ENCODE measurements at places on chromosomes 2 and 18.

GRCh38 chr18:2982022-2982421 lies 30.9 kb downstream of the LPIN2 start:
- DNase-seq: no peak

- no peak for DNase-seq
Observed at GRCh38 chr18:48479531-48479930, 59.3 kb upstream of the CTIF start.

GRCh38 chr2:28129955-28130695 lies 239.6 kb downstream of the BABAM2 start:
- no peak for DNase-seq

- DNase-seq: peak; percentile 64
Observed at GRCh38 chr18:79524181-79525078, 128.7 kb downstream of the NFATC1 start.

DNA sequence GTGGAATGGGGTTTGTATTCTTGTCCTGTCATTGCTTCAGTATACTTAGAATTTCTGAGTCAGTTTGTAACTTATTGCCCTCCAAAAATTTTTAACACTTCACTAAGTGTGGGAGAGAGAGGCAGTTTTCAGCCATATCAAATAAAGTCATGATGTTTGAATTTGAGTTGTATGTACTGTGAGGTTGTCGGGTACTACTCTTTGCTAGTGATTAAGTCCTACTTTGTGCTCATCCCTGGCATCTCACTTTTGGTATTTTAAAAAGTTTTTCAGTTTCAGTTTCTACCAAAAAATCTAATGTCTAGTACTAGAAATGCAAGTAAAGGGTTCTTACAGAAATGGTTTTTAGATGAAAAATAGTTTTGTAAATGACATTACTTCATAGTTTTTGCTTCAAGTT lies 40.7 kb downstream of the EIF5B start:
- DNase-seq: no peak

GRCh38 chr2:56390644-56391043 lies 206.9 kb downstream of the CCDC85A start:
- no peak for DNase-seq

- no peak for DNase-seq
Observed at GRCh38 chr18:54607213-54608027, 16.4 kb downstream of the DYNAP start.

DNA sequence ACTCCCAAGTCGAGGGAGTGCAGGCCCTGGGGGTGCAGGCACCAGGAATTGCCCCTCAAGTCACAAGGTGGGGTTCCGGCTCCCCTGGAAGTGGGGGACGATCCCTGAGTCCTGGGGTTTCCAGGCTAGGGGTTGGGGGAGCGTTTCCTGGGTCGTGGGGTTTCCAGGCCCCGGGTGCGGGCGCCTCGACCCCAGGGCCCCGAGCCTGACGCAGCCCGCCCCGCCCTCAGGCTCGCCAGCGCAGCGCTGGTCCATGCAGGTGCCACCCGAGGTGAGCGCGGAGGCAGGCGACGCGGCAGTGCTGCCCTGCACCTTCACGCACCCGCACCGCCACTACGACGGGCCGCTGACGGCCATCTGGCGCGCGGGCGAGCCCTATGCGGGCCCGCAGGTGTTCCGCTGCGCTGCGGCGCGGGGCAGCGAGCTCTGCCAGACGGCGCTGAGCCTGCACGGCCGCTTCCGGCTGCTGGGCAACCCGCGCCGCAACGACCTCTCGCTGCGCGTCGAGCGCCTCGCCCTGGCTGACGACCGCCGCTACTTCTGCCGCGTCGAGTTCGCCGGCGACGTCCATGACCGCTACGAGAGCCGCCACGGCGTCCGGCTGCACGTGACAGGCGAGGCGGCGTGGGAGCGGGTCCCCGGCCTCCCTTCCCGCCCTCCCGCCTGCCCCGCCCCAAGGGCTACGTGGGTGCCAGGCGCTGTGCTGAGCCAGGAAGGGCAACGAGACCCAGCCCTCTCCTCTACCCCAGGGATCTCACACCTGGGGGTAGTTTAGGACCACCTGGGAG lies 12.0 kb downstream of the SIGLEC15 start:
- DNase-seq: peak; percentile 42

DNA sequence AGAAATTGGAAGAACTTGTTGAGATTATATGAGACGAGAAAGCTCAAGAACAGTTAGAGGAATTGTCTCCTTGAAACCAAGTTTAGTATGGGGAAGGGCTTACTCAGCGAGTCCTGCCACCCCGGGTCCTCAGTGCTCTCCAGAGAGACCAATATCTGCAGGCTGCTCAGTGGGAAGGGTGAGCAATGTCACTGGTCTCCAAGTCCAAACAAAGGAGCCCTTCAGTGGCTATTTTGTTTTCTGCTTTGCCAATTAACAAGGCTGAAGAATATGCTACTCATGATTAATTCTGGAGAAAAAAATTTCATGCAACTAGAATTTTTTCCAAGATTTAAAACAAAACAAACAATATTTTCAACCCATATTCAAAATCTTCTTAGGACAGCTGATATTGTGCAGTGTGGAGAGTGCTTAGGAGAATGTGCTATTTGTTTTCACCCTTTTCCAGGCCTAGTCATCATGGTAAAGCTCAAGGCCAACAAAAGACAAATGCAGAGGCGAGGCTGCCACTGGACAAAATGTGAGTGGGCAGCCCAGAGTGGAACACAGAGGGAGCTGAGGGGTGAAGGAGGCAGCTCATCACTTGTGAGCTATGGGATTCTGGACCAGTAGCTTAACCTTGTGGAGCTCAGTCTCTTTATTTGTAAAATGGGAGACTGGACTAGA lies 83.8 kb upstream of the TMEM17 start:
- no peak for DNase-seq

DNA sequence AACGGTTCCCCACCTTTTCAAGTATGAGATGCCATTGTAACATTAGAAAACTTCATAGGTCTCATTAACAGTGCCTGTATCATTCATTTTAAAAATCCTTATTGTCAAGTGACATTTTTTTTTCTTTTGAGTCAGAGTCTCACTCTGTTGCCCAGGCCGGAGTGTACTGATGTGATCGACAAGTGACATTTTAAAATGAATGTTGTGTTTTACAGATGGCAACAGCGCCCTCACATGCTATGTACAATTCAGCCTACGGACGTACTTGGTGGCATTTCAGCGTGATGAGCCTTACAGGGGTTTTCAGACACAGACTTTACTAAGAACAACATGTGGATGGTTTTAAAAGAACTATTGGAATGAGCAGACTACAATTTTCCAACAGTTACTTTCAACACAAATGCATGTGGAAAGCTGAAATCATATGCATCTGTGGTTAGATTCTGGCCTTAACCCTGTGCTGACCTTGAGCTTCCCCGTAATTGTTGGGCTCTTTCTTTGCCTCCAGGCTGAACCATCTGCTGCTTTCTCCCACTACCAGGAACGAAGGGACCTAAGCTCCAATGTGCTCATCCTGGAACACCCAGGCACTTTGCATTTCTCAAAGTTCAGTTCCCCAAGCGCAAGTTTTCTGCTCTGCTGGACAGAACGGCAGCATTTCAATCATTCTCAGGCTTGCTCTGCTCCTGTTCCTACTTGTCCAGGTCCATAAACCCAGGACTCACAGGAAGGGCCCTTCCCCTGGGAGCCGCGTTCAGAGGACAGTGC lies 119.9 kb upstream of the NDUFV2 start:
- no peak for DNase-seq

DNA sequence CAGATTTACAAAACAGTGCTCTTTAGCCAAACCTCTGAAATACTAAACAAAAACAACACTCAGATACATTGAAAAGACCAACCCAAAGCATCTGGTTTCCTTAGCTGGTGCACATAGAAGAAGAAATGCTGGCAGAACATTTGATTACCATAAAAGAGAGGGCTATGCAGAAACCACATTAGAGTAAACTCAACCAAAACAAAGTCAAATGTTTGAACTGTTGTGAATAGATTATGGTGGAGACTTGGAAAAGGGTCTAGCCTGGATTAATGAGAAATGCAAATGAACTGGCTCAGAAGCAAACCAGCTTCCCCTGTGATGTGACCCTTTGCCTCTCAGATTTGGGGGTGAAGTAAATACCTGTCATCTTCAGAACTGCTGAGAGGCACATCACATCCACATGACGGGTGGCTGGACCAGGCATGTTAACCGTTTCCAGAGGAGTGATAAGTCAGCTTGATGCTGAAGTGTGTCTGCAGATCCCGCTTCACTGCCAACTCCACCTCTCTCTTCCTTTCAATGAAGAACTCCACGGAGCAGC lies 153.0 kb downstream of the NRP2 start:
- no peak for DNase-seq

- DNase-seq: no peak
Observed at GRCh38 chr2:3464401-3465005, 54.8 kb downstream of the ADI1 start.

- DNase-seq: no peak
Observed at GRCh38 chr18:44801781-44802180, 121.1 kb downstream of the SETBP1 start.

- DNase-seq: no peak
Observed at GRCh38 chr2:100887039-100887578, 67.2 kb downstream of the NPAS2 start.

GRCh38 chr2:74843899-74844298 lies 10.0 kb downstream of the HK2 start:
- peak; percentile 20 for DNase-seq

DNA sequence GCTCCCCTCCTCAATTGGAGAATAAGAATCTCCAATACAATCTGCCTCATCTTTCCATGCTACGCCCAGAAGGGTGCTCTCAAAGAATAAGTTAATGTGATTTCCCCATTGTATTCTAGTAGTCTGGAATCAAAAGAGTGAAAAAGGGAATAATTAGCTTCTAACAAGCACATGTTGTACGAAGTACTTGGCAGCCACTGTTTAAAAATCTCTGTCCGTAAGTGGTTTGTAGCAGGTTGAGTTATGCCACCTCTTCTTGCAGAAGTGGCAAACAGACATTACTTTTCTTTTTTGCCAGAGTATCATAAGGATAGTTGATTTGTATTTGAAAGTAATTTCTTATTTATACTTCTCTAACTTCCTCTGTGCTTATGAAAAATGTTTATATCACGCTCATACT lies 184.7 kb downstream of the CD226 start:
- no peak for DNase-seq

DNA sequence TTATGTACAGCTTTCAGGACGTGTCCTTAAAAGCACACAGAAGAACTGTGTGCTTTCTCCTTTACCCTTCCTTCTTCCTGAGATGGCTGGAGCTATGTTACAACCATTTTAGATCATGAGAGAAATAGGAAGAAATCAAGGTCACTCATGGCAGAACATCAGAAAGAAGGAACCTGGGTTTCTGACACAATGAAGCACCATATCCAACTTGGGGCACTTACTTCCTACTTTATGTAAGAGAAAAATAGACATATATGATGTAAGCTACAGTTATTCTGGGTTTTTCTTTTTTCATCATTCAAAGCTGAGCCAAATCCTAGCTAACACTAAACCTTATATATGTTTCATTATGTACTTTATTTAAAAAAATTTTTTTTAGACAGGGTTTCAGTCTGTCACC lies 79.5 kb downstream of the FAM161A start:
- DNase-seq: no peak

DNA sequence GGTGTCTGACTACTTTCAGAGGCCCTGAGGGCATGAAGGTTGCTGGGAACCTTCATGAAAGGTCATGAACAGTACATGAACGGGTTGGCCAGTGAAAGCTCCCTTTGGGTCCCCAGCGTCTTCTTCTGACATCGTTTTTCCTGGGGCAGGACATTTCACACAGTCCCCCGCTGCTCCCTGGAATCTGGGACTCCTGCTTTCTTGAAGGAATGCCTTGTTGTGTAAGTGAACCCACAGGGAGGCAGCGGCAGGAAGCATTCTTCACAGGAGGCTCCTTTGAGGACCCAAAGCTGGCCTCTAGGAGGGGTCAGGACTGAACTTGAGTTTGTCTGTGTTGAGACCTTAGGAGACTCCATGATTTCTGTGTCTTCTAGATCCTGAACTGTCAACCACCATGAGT lies 144.3 kb downstream of the KCNE4 start:
- DNase-seq: no peak

DNA sequence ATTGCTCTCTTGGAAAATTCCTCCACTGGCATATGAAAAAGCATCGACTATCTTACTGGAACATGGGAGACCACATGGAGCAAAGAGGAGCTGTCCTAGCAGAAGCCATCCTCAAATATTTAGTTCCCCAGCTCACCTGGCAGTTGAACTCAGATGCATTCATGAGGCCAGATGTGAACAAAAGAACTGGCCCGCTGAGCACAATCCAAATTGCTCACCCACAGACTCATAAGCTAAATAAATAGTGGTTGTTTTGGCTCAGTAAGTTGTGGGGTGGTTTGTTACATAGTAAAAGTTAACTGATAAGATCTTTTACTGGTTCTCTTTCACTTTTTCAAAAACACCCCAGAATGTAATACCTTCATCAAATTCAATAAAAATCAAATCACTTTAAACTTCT lies 108.6 kb upstream of the CWC22 start:
- DNase-seq: no peak

- DNase-seq: no peak
Observed at GRCh38 chr2:46922606-46923005, 7.0 kb upstream of the MCFD2 start.

DNA sequence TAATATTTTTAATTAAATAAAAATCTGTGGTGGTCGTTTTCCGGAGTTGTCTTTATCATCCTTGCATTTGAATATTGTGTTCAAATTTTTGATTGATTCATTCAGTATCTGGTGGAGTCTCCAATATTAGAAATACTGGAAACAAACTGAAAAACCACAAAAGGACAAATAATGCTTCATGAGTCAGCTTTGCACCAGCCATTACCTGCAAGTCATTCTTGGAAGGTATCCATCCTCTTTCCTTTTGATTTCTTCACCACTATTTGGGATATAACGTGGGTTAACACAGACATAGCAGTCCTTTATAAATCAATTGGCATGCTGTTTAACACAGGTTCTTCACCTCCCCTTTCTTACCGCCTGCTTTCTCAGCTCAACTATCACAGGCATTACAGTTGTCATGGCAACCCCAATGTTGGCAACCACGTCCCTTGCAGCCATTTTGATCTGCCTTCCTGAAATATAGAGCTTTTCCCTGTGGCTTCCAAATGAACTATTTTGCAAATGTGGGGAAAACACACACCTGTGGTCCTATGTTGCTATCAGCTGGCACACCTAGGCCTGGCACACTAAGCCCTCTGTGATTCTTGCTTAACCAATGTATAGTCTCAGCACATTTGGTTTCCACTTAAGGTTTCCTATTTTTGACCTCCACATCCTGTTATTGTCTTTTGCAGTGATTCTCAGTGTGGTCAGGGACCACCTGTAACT lies 6.5 kb downstream of the CTLA4 start:
- no peak for DNase-seq

DNA sequence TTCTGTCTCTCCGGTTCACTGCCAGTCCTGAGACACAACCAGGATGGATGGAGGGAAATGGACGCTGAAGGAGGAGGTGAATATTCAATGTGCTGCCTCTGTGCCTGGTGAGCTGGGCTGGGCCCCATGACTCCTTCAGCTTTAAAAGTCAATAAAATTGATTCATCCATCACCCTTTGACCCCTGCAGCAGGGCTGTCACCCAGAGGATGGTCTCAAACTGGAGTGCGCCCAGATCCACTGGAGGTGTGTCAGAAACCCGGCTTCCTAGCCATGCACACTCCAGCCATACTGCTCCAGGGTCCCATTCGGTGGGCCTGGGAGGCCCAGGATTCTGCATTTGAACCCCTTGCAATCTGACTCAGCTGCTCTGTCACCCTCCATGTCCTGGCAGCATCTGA lies 94.1 kb upstream of the BOD1L2 start:
- DNase-seq: no peak

GRCh38 chr18:51933903-51934302 lies 406.1 kb upstream of the DCC start:
- no peak for DNase-seq
